RPMI7951 (cell line): ENCODE measurements at places on chromosomes 3 and 15. TPM values are rescaled to one million over a fixed set of nuclear protein-coding genes. Genes with fewer than 3 reads are reported as not detected.

Gene RSRC1
- 65.3 and 83.5 TPM in 2 replicates for total RNA-seq

DNA sequence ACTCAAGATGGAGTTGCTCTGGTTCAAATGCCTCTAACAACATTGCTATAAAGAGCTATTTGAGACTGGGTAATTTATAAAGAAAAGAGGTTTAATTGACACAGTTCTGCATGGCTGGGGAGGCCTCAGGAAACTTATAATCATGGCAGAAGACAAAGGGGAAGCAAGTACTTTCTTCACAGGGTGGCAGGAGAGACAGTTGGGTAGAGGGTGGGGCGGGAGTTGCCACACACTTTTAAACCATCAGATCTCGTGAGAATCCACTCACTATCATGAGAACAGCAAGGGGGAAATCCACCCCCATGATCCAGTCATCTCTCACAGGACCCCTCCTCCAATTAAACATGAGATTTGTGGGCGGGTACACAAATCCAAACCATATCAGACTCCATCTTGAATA, 30.7 kb downstream of the MAP2K5 start:
- DNase-seq, result no peak

Gene SKOR1
- total RNA-seq, result not detected in 2 replicates

GRCh38 chr3:129514110-129514509, 14.3 kb upstream of the RHO start:
- no peak for DNase-seq

Gene TLR9
- total RNA-seq, result not detected in 2 replicates

Gene GPR27
- total RNA-seq, result not detected in 2 replicates

DNA sequence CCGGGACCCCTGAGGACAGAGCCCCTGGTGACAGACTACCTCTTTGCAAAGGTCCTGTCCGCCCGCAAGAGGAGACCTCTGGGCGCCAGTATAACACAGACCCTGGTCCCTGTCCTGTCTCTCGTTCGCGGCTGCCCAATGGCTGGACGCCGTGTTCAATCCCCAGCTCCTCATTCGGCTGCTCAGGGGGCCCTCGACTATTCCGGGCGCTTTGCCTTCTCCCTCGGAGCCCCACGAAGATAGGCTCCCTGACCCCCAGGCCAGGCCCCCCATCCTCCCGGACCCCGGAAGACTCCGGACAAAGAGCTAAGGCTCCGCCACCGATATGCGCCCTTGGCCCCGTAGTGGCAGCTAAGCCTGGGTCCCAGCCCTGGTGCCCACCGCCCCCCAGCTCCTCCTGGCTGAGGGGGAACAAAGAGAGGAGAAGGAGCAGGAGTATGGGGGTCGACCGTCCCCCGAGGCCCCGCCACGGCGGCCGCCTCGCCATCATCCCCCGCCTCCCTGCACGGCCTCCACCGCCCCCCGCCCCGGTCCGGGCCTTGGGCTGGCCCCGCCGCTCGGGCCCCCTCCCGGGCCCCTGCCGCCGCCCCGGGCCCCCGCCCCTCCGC, 437 bp downstream of the CELSR3 start:
- DNase-seq, result no peak

DNA sequence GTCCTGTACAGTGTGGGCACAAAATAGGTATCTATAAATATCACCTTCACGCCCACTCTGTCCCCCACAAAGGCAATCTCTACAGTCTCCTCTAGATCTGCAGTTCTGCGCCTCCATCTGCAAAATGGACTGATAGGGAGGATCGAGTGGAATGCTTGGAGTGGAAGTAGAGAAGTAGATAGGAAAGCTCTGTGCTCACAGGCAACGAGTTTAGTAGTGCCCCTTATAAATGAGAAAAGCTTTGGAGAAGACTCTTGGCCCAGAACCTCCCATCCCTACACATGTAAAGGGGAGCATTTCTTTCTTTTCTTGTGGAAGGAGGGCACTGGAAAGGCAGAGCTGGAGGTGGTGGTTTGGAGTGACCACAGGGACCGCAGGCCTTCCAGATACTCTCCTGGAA, 88.5 kb downstream of the ZNF621 start:
- DNase-seq, result no peak

Gene NPAP1
- not detected in 2 replicates for total RNA-seq

DNA sequence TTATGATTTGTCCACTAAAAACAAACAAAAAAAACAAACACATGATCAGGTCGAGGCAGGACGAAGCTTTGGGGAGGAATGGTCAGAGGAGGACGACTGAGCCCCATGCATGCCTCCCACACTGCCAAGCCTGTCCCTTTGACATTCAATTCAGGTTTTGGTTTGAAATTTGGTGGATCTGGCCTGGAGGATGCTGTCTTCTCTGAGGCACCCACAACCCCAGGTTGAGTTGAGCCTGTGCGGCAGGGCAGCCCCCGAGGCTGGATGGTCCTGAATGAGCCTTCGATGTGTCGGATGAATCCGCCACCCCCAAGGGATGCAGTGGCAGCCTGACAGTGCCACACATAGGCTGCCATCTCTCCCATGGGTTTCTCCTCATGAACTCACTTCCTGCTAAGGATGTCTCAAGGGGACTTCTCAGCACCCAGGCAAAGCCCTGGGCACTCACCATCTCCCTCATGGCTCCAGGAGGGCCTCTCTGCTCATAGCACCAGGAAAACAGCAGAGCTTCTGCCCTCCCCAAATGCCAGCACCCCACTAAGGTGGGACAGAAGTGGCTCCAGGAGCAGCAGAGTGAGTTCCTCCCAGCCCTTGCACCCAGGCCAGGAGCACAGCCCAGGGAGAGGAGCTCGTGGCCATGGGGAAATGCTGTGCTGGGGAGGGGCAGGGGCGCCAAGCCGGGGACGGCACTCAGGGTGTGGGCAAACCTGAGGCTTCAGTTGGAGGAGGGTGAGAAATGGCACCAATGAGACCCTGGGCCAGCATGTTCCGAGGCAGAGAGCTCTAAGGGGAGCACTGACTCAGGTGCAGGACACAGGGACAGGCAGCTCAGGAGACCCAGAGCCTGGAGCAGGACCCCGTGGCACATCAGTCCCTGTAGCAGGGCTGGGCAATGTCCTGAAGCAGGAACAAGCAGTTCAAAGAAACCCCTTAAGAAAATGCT, 18.5 kb downstream of the PRR23E start:
- DNase-seq, result no peak
